ENCODE measurements at places on chromosomes 12 and 14.

GRCh38 chr12:87687362-87687761 lies 341.8 kb downstream of the C12orf50 start:
- no peak for DNase-seq

DNA sequence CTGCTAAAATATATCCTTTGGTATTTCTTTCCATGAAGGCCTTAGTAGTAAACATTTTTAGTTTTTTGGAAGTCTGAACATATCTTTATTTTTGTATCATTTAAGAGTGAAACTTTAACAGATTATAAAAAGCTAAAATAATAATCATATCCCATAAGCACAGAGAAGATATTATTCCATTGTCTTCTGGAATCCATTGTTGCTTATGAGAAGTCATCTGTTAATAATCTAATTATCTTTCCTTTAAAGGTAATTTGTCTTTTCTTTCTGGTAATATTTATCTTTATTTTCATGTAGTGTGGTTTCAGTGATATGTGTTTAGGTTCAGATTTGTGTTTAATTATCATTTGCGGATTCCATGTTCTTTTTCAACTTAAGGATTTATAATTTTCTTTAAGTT lies 261.7 kb downstream of the MSRB3 start:
- DNase-seq: no peak

DNA sequence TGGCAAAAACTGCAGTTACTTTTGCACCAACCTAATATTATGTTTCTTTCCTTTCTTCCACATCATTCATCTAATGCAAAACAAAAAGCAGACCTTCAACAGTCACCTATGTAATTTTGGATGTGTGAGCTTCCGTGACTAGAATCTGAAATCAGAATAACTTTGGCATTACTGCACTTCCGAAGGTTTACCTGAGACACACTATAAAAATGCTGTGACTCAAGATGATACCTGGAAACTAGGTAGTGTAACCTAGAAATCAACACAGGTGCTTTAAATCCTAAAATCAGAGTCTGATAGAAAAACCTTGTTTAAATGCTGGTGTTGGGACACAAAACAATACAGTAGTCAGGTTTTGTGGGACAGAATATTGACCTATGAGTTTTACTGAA lies 2.2 kb downstream of the BTBD7 start:
- no peak for DNase-seq

GRCh38 chr12:31727192-31727591 lies 1.6 kb downstream of the AMN1 start:
- no peak for DNase-seq

DNA sequence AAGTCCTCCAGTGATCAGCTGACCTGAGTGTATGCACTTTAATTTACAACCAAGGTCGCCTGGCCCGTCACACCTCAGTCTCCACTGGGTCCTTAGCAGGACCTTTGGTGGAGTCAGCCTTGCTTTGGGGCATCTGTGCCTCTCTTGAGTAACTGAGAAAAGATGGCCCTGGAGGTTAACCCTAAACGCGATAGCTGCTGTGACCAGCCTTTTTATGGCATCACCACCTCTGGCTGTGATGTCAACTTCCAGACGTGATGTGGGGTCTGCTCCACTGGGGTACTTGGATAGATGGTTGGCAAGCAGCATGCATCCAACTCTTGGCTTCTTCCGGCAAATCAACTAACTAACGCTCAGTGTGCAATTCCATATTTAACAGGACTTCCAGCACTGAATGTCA lies 122.8 kb upstream of the RTL1 start:
- DNase-seq: no peak

DNA sequence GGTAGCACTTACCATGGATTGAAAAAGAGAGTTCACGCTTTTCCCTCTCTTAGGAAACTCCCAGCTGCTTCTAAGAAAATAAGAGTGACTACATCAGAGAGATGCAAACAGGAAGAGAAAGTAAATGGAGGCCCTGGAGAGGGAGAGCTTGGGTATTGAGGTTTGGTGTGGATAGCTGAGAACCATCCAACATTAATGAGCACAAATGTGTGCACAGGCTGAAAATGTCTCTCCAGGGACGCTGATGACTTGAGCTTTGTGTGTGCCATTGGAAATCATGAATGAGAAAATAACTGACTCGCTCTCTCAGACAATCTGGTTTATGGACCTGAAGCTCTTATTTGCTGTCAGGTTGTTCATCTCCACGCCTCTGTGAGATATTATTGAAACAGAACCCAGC lies 318.8 kb downstream of the NRXN3 start:
- DNase-seq: no peak

GRCh38 chr12:4909410-4909733 lies 333 bp upstream of the KCNA1 start:
- no peak for DNase-seq

DNA sequence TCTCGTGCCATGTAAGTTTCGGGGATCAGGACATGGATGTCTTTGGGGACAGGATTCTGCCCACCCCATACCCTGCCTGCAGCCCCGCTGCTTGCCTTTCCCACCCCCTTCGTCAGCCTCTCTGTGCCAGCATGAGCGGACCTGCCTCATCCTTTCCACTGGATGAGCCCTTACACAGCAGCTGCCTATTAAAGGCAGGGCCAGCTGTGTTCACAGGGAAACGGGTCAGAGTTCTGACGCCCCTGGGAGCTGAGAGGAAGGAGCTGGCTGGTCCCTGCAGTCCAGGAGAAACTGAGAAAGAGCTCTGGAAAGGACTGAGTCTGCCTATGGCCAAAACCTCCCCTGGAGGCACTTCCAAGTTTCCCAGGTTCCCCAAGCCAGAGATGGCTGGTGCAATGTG lies 83.5 kb upstream of the NCOR2 start:
- no peak for DNase-seq

GRCh38 chr14:70392676-70393075 lies 24.2 kb downstream of the SYNJ2BP start:
- no peak for DNase-seq

DNA sequence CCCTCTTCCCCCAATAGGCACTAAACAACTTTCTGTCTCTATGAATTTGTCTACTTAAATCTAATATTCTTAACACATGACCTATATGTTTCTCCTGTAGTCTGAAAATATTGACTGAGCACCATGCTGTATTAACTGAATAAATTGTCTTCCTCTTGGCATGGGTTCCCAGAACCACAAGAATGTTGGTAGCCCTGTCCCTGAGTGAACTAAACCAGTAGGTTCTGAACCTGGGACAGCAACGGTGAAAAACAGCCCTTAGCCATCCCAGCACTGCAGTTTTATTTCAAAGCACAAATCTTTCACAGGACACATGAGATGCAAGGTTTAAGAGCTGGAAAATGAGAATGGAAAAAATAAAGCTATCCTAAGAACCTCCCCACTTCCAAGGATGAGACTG lies 20.4 kb upstream of the HSP90B1 start:
- no peak for DNase-seq

GRCh38 chr12:108735855-108736254 lies 4.5 kb upstream of the CORO1C start:
- no peak for DNase-seq

GRCh38 chr14:72521045-72521444 lies 372.9 kb downstream of the DPF3 start:
- DNase-seq: no peak

DNA sequence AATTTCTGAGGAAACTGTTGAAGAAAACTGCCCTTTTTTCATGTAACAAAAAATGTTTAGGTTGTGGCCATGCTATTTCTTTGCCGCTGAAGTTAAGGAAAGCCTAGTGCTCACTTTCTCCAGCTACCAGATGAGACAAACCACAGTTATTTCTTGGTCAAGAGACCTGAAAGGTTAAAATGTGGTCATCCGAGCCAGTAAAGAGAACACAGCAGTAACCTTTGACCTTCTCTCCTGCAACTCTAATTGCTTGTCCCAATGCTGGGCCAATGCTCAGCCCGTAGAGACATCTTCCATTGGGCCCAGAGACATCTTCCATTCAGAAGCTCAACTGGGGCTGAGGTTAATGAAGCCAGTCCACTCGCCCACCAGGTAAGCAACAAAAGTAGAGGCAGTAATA lies 109.8 kb upstream of the CPSF6 start:
- DNase-seq: no peak

GRCh38 chr12:19171731-19172130 lies 42.2 kb downstream of the PLEKHA5 start:
- no peak for DNase-seq

DNA sequence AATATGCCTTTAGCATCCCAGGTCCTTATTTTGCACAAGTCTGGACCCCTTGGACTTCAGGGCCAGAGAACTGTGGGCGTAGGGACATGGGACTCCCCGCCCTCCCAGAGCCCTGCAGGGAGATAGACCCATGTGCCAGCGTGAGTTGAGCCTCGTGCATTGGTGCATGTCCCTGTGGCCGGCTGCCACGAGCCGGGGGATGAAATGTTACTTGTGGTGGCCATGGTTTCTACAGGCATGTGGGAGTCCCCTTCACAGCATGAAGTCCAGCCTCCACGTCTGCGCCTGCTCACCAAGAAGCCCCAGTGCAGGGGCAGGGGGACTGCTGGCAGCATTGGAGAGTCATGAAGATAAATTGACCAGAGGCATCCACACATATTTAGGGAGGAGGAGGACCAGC lies 470.0 kb downstream of the BCL11B start:
- no peak for DNase-seq

GRCh38 chr12:6730169-6730568 lies 6.3 kb downstream of the COPS7A start:
- no peak for DNase-seq

DNA sequence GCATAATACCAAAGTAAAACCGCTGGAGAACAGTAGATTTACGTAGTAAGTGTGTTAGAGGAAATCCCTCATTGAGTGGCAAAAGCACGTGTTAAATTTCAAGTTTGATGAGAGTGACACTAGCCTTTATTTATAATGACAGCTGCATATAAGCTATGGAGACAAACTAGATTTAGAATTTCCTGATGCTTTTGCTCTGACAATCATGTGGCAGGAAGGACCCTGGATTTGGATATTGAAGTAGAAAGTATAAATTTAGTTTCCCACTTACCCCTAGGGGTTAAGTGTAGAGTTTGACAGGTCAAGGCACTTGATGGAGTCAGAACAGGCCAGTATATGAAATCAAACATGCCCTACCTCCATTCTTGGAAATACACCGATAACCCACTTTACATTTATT lies 983.1 kb downstream of the FLRT2 start:
- no peak for DNase-seq

DNA sequence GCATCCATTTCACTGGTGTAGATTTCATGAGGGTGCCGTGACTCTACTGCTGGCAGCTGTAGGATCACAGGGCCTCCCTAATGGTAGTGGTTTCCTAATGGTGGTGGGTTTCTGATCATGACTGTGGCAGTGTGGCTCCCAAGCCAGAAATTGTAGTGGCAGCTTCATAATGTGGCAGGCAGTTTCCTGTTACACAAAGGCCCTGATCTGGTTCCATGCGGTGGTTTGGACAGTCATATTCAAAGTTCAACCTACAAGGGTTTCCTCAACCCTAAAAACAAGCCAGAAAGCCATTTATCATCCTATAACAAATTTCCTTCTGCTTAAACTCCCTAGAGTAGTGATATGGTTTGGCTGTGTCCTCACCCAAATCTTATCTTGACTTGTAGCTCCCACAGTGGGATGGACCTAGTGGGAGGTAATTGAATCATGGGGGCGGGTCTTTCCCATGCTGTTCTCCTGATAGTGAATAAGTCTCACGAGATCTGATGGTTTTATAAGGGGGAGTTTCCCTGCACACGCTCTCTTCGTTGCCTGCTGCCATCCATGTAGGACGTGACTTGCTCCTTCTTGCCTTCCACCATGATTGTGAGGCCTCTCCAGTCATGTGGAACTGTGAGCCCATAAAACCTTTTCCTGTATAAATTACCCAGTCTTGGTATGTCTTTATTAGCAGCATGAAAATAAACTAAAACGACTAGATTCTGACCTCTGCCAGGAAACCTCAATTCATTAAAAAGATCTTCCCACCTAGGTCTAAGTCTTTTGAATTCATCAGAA lies 257.1 kb downstream of the EFCAB11 start:
- no peak for DNase-seq

GRCh38 chr12:52032446-52032803 lies 18.8 kb upstream of the NR4A1 start:
- DNase-seq: no peak

GRCh38 chr14:44963775-44964380 lies 1.9 kb downstream of the TOGARAM1 start:
- DNase-seq: no peak

GRCh38 chr14:68639758-68640574 lies 152.9 kb downstream of the ZFP36L1 start:
- no peak for DNase-seq

- DNase-seq: no peak
These were observed 170.7 kb downstream of the NUAK1 start for GRCh38 chr12:105968025-105968424.

- no peak for DNase-seq
These were observed 781.4 kb downstream of the NRXN3 start for GRCh38 chr14:78951602-78952001.

- no peak for DNase-seq
These were observed 29.3 kb upstream of the ATF1 start for GRCh38 chr12:50734409-50735263.

DNA sequence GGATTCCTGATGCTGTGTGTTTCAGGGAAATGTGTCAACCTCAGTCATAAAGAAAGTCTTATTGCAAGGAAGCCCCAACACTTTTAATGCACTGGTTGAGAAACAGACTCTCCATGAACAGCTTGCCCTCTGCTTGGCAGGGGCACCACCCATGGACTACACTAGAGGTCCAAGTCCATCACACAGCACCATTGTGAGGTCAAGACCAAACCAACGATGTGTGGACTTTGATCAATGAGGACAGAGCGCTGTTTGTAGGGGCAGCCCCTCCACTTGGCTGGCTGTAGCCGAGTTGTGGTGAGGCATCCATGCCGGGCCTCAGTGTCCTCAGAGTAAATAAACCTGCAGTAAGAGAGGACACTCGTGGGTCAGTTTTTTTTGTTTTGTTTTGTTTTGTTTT lies 29.8 kb downstream of the ZFYVE21 start:
- DNase-seq: no peak

DNA sequence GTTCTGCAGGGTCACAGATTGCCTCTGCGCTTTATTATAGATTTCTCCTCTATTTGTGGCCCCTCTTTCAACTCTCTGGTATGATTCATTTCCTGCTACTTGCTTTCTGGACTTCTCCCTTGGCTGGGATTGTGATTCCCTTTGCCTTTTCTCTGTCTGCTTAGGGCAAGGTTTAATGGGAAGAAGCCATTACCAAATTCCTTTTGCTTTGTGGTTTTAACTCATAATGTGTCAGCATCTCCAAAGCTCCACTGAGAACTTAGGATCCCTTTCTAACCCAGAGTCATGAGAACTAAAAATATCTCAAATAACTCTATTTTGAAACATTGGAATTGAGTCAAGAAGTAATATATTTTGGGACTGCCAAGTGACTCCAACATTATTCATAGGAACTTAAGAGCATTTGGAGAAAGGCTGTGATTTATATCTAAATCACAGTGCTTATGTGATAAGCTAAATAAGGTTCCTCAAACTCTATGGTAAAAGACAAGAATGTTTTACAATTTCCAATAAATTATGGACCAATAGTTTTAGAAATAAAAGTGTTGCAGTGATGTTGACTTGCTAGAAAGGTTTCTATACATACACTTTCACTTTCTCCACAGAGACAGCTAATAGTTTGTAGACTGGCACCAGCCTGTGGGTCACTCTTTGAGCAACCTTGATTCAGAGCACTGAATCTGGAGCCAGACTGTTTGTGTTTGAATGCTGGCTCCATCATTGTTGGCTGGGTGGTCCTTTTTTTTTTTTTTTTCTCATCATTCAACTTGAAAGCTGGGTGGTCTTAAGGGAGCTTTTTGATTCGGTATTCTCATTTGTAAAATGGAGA lies 93.9 kb downstream of the DACT1 start:
- DNase-seq: no peak
